Stimulated activated CD8-positive, alpha-beta memory T cell treated with anti-CD3 and anti-CD28 coated beads, Interleukin-2, amount 100 ng/mL, for 1 hour (primary cell): ENCODE measurements at places on chromosomes 12 and 14.

DNA sequence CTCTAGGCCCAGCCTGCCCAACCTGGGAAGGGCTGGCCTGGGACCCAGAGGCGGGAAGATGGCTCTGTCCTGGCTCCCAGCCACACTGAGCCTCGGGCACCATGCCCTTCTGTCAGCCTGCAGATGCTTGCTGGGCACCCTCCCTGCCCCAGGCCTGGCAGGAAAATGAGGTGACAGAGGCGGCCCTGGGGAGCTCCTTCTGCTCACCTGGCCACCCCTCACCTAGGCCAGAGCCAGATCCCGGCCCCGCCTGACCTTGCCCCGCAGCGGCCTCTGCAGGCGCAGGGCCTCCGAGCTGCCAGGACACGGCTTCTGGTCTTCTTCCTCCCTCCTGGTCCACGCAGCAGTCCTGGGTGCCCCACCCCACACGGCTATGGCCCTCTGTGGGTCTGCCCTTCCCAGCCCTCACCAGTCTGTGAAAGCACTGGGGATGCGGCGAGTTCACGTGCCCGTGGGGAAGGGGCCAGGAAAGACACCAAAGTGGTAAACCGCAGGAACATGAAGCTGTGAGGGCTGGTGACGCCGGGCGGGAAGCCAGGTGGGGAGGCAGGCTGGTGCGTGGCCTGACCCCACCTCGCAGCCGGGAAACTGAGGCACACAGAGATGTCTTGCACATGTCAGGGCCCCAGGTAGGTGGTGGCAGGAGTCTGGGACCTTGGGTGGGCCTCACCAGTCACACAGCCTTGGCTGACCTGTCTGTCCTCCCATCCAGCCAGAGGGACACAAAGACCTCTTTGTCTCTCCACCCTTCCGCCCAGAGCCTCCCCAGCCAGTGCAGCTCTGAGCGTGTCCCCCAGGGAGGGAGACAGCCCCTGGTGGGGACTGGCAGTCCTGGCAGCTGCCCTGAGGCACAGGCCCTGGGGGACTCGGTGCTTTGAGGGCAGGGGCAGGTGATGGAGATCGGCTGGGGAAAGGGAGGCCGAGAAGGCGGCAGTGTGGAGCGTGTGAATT, 12.8 kb downstream of the BAG5 start:
- DNase-seq = no peak

DNA sequence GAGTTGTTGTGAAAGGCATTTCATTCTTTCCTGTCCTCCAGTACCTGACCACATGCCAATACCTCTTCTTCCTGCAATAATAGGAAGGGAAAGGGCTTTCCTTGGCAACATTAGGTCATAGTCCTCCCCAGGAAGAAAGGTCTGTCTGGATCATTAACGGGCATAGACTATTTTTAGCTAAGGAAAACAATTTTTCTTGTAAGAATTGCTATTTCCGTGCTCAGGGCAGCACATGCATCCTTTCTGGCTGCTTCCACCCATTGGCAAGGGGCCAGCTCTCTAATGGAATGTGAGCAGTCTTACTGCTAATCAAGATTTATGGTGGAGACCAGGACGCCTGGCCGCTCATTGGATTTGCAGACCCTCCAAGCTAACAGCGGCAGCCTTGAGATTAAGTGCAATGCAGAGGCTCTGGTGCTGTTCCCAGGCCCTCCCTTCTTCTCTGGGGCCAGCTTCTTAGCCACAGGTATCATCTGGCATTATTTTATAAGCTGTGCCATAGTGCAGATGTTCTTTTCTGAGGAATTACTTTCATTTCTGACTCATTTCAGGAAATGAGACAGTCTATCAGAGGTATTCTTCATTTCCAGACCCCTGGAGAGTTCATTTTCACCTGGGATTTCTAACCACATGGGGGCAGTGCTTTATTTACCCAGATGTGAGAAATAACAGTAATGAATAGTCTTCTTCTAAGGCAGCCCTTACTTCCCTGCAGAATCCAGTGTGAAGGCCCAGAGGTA, 52.9 kb downstream of the ANO6 start:
- DNase-seq = no peak

DNA sequence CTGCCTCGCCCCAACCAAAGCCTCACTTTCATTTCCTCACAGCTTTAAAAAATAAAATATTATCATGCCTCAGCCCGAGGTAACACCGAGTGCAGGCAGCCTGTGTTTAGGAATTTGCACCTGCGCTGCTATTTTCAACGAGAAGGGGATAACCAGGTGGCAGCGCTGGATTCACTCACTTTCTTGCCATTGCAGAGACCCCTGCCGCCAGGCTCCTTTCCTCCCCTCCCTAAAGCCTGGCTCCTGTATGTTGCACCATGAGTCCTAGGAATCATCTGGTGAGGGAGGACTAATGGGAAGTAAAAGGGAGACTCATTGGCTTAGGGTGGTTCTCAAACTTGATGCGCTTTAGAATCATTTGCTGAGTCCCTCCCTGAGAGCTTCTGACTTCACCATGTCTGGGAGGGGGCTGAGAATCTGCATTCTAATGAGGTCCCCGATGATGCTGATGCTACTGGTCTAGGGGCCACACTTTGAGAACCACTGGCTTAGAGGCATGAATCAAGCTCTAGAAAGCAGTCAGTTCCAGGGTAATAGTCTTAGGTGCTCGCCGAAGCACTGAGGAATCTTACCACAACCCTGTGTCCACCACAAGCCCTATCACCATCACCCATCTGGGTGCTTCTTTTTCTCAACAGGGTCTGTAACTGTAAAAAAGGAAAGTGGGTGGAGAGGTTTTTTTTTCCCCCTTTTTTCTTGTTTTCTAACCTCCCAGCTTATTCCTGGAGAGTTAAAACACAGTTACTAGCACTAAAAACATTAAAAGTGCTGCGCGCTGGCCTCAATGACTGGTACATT, 83.8 kb downstream of the SLC38A1 start:
- DNase-seq = no peak

GRCh38 chr14:103188810-103189480, 65.7 kb downstream of the TNFAIP2 start:
- DNase-seq = no peak

DNA sequence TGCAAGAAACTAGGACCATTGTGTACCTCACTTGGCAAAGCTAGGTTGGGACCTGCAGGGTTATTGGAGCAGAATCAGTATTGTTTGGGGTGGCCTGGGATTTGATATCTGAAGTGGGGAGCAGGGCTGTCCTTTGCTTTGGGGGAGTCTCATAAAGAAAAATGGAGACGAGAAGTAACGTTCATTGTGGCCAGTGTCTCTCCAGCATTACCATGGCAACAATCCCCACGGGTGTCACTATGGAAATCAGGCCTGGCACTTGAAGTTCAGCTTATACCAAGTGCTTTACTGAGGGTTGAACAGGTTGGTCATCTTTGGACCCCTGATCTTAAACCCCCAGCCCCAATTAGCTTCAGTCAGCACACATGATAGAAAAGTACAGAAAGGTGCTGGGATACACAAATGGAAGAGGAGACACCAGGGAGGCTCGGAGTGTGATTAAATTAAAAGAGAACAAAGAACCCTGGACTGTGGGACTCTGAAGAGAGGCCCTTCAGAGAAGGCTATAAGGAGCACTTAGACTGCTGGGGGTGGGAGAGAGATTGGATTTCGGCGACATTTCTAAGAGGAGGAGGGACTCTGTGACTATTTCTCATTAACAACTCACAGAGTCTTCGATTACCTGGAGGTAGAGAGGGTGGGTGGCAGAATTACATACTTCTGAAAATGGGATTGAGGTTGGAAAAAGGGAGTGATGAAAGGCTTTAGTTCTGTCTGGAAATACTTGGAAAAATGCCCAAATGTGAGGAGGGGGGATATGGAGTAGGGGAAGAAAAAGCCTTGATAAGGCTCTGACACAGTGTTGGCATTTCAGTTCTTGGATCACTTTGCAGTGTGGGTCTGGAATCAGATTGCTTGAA, 3.7 kb downstream of the KIF5A start:
- no peak for DNase-seq

DNA sequence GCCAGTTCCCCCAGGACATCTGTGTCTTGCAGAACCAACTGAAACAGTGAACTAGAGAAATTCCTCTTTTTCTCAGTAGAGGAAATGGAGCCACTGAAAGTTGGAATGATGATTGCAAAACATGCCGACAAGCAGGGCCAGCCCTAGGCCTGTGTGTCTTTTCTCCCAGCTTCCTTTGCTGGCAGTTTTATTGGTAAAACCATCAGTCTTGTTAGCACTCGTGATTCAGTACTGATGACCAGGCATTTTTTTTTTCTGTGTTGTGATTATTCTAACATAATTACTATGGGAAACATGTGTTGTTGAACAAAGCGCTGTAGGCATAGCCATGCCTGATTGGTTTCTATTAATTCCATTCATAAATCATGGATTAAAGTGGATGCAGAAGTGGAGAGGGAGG, 620.7 kb downstream of the AACS start:
- DNase-seq = no peak

GRCh38 chr14:57889245-57889644, 23.4 kb upstream of the SLC35F4 start:
- no peak for DNase-seq

DNA sequence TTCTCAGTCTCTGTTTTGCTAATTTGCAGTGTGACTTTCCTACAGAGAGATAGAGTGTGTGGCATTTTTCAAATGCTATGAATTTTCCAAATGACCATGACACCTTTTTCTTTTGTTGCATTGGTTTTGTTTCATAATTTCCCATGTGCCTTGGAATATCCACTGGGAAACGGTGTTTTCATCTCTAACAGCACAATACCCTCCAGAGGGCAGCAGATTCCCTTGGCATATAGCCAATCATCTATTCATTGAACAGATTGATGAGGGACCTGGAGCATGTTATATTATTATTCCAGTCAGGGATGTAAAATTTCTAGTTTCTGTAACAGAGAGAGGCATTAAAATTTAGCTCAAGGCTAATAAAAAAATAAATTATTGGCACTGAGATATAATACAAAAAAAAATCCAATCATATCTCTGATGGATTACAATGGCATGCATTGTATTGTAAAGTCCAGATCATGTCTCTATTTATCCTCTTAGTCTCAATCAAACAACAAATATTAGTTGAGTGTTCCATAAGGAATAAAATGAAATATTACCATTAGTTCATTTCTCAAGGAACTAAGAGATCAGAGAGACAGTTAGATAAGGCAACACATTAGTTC, 29.6 kb upstream of the NTN4 start:
- no peak for DNase-seq
